Fibroblast of pulmonary artery (primary cell): ENCODE measurements at places on chromosomes 3 and 15.
A peak's percentile ranks its signal among the peaks of the same experiment; 100 is the strongest.

DNA sequence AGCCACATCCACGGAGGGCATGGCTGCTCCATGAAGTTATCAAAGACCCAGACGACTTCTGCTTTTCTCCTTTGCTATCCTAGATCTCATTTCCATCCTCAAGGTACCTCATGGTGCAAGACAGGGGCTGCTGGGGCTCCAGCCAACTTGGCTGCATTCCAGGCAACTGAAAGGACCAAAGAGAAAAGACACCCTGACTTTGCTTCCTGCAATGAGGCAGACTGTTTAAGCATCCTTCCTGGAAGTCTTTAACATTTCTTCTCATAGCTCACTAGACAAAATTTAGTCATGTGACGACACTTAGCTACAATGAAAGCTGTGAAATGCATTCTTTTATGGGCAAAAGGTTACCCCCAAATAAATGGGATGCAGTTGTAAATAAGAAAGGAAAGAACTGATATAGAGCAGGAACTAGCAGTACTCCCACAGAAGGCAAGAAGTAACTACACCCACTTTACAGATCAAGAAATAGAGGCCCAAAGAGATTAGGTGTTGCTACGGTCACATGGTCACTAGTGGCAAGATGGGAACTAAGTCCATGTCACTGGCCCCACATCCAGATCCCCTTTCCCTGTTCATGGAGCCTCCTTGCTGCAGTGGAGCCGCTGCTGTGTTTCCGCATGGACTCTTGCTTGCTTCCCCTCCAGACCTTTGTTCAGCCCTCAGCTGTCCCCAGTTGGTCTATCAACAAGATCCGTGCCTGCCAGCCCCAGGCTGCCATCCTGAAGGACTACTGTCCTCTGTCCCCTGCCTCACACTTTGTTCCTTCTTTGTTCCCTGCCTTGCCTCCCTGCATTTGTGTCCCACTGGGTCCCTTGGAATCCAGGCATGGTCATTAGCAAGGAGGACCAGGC lies 107.0 kb downstream of the XXYLT1 start:
- no peak for DNase-seq

DNA sequence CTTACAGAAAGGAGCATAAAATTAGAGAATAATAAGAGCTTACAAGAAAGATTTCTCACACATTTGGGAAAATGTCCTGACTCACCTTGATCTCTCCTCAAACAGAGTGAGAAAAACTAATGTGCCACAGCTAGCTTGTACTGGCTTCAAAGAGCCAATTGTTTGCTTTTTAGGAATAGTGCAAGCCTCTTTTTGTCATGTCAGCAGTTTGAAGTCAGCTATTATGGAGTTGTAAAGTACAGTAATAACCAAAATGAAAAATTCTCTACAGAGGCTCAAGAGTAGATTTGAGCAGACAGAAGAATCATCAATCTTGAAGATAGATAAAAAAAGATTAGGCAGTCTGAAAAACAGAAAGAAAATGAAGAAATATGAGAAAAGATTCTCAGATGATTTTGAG lies 313.4 kb upstream of the GPR149 start:
- no peak for DNase-seq

- peak; percentile 16 for DNase-seq
These were observed 286.4 kb downstream of the UBE2E2 start for GRCh38 chr3:23489300-23490158.

DNA sequence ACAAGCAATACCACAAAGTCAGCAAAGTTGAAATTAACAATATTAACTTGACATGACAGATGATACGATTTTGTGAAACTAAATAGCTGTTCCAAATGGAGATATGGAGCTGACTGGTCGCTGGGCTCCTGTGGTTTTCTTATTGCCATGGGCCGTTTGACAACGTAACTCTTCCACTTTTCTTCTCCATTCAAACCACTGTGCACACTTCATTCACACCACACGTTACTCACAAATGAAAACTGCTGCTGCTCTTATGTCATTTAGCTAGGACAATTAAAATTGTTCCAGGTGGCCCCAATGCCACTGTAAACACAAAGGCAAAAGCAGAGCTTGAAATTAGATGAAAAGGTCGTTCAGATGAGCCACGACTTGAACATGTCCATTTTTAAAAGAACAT lies 94.0 kb upstream of the VGLL4 start:
- no peak for DNase-seq
